Right renal cortex interstitium (tissue), 3 donors: ENCODE measurements at places on chromosomes 6 and 20. TPM values are rescaled to one million over a fixed set of nuclear protein-coding genes. Genes with fewer than 3 reads are reported as not detected.

Gene SLC22A3
- 3.8 TPM for polyA plus RNA-seq

Gene DDX43
- polyA plus RNA-seq: 0.35 TPM

Gene HLA-DQB1
- 4.3 TPM for polyA plus RNA-seq

DNA sequence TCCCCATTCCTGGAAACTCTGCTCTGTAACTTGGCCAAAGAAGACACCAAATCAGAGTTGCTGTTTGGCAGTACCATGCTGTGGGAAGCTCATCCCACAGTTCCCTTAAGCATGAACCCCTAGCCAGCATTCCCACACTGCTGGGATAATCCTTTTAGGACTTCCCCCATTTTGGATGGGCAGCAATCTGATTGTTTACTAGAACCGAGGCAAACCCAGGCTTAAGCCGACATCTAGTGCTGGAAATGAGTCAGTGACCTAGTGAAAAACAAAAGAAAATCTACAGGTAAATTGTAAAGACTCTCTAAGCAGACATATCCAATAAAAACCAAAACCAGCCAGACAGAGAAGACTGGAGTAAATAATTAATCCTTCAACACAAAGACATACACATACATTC is 5.2 kb downstream of the DNAH8 start:
- DNase-seq: no peak

DNA sequence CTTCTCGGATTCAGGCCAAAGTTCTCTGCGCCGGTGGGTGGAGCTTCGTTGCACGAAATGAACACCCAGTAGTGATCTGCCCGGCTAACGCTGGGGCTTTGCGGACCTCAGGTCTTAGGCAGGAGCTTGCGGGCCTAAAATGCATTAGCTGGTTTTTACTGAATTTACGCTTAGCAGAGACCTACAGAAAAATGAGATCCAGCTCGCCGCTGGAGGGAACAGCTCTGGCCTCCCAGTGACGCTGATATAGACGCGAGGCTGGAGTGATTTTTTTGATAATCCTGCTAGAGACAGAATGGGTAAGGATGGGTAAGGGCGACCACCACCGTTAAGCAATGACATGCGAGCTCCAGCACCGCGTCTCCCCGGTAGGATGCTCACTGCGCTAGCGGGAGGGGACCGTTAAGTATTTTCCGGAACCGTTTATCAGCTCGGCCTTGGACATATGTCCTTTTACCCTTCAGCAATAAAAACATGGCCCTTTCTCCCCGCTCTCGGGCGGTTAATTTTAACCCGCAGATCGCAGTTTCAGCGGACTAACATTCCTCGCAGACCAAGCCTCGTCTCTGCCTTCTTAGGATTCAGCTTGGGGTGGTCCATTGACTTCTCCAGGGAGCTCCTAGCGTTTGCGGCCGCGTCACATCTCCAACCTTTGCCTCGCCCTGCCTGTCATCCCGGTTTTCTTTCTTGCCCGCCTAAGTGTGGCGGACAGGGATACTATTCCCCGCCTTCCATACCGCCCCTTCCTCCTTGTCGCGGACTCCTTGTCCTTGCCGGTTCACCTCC is 109.3 kb downstream of the GPX5 start:
- DNase-seq: no peak
